CD8-positive, alpha-beta memory T cell (primary cell): ENCODE measurements at places on chromosomes 7 and 10.
A peak's percentile ranks its signal among the peaks of the same experiment; 100 is the strongest.

GRCh38 chr10:119235356-119235755 is 28.0 kb downstream of the GRK5 start:
- no peak for DNase-seq

DNA sequence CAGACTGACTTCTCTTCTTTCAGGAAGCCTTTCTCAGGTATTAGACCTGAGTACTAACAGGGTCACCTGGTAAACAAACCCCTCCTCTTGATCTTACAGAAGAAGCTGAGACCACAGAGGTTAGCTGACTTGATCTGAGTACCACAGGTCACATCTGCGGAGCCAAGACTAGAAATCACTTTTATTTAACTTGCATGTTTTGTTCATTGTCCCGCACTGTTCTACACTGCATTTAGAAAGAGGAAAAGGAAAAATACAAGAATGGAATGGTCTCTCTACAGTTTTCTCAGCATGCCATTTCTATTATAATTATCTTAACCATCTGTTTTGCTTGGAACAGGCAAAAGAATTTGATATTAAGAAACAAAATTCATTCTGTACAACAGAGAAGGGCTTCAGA is 245.6 kb upstream of the ETV1 start:
- no peak for DNase-seq

GRCh38 chr7:19984231-19984632 is 210.8 kb upstream of the TMEM196 start:
- DNase-seq, result no peak

GRCh38 chr10:36670621-36671402 is 454.6 kb upstream of the ANKRD30A start:
- no peak for DNase-seq

DNA sequence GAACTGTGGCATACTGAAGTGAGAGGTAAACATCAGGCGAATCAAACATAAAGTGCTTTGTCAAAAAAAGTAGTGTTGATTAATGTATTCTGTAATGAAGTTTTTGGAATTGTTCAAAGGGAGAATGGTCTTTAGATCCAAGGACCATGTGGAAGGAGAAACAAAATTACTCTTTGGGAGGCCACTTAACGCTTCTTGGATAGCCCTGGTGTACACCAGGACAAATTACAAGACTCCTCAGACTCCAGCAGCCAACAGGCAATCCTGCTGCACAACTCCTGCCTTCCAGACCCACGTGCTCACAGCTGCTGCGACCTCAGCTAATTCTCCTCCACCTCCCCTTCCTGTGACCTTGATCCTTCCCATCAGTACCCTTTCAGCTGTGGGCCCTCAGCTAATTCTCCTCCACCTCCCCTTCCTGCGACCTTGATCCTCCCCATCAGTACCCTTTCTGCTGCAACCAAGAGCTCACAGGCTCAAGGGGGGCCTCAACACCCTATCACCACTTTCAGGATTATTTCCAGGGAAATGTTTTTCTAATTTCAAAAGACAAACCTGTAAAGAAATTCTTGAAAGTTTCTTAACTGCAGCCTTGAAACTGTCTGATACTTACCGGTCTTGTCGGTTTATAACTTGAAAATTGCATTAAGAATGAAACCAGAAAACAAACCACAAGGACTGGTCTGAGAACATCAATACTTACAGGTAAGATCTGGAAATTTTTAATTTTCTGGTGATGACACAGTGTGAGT is 29.7 kb upstream of the DDC start:
- no peak for DNase-seq

GRCh38 chr10:86950349-86950748 is 7.1 kb downstream of the MMRN2 start:
- DNase-seq, result no peak

DNA sequence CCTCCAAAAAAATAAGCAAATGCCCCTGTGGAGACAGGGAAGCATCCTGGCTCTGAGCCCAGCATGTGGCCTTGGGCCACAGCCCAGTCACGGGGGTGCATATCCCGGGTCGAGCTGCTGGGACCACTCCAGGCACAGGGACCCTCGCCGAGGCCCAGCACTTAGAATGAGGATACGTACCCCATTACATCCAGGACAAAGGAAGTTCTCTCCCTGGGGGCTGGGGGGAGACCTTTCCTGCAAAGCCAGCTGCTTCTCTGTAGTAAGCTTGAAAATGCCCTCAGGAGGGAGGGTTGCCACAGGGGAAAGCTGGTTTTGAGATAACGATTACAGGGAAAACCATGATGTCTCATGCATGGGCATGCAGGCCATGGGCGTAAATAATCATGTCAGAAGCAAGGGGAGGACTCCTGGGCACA is 75.5 kb downstream of the HIPK2 start:
- no peak for DNase-seq

DNA sequence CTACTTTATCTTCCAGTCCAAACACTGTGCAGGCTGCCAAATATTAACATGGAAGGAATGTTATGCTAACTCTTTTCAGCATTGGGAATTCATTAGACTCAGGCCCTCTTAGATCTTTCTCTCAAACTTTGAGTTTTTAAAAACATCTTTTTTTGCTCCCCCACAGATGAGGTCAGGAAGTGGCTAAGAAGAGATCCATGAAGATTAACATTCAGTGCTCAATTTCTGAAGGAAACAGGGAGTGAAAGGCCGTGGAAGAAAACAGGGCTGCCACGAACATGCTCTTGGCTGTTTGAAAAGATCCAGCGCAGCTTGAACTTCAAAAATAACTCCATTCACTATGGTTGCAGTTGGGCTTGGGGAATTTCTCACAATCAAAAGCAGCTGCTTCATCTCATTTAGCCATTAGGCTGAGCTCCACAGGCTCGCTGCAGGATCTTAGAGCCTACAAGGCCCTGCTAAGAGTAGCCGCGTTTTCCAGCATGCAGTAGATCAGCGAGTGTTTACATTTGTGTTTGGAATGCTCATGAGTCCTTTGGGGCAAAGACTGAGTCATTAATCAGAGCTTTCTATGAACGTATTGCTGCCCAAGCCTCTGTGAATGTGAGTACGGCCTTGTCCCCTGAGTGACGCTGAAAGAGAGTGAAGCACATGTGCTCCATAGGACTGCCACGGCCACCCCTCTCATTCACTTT is 41.2 kb upstream of the TNS3 start:
- no peak for DNase-seq

DNA sequence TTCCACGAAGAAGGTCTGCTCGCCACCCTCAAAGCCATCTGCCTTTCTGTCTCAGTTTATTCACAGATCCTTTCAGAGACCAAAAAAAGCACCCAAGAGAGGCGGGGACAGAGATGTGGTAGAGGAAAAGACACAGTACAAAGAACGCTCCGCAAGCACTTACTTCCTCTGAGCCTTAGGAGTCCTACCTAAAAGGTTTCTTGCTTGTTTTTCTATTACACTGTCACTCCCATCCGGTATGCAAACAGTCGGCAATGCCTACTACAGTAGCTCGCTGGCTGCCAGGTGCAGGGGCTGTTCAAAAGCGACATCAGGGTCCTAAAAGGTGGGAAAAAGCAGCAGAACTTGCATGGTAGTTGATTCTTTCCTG is 816 bp downstream of the TECPR1 start:
- DNase-seq, result no peak

GRCh38 chr7:43868681-43869005 is 674 bp downstream of the MRPS24 start:
- DNase-seq, result no peak

GRCh38 chr10:28391283-28391682 is 88.4 kb upstream of the MPP7 start:
- DNase-seq, result no peak

- no peak for DNase-seq
Observed at GRCh38 chr10:72541337-72541736, 84.5 kb downstream of the MICU1 start.

DNA sequence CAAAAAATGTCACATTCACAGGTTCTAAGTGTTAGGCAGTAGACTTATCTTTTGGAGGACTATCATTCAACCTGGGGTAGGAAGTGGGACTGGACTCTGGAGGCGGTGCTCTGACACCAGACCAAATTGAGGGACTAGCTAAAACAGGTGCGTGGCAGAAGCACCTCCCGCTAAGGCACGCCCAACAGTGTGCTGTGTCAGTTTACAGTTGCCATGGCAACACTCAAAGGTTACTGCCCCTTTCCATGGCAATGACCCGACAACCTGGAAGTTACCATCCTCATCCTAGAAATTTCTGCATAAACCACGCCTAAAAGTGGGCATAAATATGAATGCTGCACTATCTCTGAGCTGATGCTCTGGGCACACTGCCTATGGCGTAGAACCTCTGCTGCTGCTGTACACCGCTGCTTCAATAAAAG is 14.0 kb upstream of the BLNK start:
- no peak for DNase-seq

- no peak for DNase-seq
Observed at GRCh38 chr10:10353326-10353868, 664.3 kb upstream of the CELF2 start.

DNA sequence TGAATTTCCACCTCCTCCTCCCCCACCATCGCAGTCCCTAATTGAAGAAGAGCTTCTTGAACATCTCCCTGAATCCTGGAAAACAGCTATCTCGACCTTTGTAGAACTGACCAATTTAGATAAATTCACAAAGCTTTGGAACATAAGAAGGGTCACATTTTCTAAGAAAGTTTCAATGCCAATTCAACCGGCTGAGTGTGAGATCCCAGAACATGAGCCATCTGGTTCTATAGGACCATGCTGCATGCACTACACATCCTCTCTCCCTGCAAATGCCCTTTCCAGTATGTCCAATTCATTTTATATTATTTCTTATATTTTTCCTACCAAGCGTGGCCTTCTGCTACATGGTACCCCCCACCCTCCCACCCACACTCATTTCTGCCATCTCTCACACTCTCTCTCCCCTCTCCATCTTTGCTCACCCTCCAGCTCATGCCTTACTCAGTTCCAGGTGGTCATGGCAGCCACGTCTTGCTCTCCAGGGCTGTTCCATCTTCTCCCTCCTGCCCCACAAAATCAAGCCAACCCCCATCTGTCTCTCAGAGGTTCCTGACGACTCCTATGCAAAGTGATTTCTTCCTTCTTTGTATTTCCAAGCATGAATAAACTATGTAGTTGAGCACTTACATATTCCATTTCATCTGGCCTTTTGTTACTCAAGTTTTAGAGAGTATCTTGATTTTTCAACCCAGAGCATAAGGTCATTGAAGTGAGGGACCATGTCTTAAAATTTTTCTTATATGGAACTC is 19.3 kb downstream of the FRMD4A start:
- DNase-seq, result no peak

- no peak for DNase-seq
Observed at GRCh38 chr10:57513637-57514036, 754.1 kb downstream of the IPMK start.

GRCh38 chr7:94509264-94509886 is at the start of gene CASD1:
Gene CASD1 (plus strand): TSS chr7:94509809. CDS start chr7:94510085, 276 bp downstream.
- DNase-seq, result peak; percentile 61

DNA sequence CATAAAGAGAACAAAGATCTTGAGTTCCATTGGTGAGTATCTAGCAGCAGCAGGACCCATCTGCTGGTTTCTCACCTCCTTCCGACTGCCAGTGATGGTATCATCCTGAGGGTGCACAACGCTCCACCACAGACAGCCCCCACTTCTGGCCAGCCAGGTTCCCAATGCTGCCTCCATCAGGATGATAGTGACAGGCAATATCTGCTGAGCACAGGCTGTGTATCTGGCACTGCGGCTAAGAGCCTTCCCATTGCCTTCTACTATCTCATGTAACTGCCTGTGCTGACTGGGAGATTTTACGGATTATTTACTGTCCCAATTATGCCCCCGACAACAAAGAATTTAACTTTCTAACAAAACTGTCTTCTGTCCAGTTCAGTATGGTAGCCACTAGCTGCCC is 352.4 kb upstream of the AOAH start:
- no peak for DNase-seq

- DNase-seq, result no peak
Observed at GRCh38 chr10:34801097-34801733, 13.9 kb downstream of the PARD3 start.

DNA sequence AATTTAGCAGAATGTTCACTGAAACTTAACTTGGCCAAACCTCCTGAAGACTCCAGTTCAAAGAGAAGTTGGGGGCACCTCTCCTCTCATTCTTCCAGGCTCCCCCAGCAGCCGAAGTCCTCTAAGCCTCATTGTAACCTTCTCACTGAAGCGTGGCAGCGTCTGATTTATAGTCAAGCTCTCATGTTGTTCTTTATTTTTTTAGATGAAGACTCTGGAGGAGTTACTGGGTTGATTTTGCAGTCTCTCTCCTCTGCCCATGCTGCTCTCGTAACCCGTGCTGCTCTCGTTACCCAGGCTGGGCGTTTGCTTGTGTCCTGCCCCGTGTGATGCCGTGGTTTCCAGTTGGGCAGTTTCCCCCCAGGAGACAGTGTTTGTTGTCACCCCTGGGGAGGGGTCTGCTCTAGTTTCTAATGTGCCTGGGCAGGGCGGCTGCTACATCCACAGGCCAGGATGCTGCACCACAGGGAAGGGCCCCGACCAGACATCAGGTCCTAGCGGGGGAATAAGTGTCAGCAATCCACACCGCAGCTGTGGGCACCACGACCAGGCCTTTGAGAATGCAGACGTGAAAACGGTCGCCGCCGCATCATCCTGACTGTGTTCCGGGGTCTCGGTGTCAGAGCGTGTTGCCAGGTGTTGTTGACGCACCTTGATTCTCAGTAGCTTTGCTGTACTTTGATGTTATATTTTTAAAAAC is 65.2 kb downstream of the WDR37 start:
- DNase-seq, result no peak

DNA sequence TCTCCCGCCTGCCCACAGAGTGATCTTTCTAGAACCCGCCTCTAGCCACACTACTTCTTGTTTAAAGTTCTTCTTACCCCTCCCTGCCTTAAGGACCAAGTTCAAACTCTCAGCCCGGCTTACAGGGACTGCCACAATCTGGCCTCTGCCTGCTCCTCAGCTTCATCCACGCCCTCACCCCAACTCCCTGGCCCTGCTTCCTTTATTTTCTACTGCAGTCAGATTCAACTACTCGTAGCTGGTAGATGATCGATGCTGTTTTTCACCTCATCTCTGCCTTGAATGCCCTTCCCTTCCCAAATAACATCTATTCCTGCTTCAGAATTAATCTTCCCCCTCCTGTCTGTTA is 508.5 kb downstream of the RPS24 start:
- no peak for DNase-seq

DNA sequence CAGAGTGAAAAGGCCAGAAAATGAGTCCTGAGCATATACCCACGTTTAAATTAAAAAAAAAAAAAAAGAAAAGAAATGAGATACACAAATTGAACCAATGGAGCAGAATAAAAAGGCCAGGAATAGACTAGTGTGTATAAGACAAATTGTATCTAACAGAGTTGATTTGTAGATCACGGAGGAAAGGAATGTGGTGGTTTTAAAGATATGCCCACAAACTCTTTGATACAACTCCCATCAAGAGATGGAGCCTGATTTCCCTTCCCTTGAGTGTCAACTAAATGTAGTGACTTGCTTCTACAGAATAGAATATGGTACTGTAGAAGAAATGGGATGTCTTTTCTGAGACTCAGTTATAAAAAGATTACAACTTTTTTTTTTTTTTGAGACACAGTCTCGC is 10.4 kb downstream of the SYPL1 start:
- DNase-seq, result no peak
